ENCODE measurements at places on chromosomes 12 and 14.

- peak; percentile 92 for DNase-seq
Measured at GRCh38 chr12:92971859-92972524, 42.9 kb upstream of the EEA1 start.

DNA sequence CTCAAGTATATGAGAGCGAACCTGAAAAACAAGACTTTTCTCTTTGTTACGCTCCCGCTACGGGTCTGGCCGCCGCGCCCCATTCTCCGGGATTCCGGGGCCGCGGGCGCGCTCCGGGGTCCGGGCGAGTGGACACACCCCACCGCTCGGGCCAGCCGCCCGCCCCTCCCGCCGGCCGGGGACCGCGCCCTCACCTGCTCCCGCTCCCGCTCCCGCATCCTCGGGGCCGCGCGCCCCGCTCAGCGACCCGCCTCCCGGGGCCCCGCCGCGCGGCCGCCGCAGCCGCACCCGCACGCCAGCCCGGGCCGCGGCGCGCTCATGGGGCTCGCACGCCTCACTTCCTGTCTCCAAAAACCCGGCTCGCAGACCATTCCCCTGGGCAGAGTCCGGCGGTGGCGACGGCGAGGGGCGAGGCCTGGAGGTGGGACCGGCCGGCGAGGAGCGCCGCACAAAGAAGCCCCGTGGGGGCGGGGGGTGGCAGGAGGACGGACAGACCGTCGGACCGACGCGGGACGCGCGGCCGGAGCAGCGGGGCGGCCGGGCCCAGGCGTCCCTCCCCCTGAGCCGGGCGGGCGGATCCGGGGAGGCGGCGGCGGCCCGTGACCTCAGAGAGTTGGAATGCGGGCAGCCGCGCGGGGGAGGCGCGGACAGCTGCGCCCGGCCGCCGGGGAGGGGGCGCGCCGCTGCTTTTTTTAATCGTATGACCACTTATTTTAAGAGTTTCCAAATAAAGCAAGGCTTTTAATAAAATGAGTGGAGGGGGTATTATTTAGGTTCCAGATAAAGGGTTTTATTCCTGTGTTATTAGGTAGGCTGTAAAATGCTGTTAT, at the start of gene PTPN21:
Gene PTPN21 (minus strand): TSS at position 551 of the 830 bp plus-strand sequence. CDS start 4,590 bp downstream, outside the sequence.
- DNase-seq = peak; percentile 91

- DNase-seq = no peak
Measured at GRCh38 chr12:119440803-119441360, 106.4 kb downstream of the CCDC60 start.

DNA sequence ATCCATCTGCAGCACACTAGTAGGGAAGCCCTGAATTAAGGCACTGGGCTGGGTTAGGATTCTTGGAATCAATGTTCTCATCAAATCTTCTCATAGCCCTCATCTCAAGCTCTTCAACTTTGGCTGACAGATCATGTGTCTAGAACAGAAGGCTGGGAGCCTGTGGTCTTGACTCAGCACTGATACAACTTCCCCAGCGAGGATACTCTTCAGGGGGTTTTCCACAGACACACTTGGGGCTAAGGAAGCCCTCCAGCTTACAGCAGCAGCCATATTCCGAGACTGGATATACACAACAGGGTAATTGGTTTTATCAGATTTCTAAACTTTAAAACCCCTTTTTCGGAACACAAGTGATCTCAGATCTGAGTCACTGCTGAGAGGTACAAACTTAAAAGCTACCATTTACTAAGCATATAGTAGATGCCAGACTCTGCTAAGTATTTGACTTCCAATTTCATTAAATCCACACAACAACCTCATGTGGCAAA, 3.5 kb downstream of the FMNL3 start:
- peak; percentile 65 for DNase-seq

DNA sequence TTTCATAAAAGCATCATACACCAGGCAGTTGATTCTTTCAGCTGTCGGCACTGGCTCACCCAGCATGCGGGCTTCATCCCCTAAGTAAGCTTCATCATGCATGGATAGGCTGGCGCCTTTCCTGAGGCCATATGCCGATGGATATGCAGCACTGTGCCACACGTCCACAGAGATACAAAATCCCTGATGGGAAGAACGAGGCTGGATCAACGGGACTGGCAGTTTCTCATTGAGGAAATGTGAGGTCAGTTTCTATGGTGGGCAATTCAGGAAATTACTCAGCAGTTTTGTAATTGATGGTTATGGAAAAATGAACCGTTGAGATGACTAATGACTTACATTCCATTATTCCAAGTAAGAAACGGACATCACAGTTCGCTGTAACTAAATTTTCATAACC, 453.8 kb downstream of the TMEM121 start:
- DNase-seq = no peak

DNA sequence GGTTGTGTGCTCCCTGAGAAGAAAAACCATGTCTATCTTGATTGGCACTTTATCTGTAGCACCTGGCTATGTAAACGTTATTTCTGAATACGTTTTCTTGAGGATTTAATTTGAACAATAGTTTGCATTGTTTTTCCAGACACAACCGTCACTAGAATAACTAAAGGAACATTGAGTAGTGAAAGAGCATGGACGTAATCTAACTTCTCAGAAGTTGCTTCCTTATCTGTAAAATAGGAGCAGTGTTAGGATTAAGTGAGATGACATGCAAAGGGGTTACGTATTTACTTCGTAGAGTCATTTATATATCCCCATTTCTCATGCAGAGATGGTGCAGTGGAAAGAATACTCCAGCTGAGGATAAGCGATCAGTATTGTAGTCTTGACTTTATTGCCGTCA, 8.1 kb downstream of the AEBP2 start:
- DNase-seq = no peak

- peak; percentile 23 for DNase-seq
Measured at GRCh38 chr14:21917699-21918436, 244.2 kb upstream of the OR4E1 start.

DNA sequence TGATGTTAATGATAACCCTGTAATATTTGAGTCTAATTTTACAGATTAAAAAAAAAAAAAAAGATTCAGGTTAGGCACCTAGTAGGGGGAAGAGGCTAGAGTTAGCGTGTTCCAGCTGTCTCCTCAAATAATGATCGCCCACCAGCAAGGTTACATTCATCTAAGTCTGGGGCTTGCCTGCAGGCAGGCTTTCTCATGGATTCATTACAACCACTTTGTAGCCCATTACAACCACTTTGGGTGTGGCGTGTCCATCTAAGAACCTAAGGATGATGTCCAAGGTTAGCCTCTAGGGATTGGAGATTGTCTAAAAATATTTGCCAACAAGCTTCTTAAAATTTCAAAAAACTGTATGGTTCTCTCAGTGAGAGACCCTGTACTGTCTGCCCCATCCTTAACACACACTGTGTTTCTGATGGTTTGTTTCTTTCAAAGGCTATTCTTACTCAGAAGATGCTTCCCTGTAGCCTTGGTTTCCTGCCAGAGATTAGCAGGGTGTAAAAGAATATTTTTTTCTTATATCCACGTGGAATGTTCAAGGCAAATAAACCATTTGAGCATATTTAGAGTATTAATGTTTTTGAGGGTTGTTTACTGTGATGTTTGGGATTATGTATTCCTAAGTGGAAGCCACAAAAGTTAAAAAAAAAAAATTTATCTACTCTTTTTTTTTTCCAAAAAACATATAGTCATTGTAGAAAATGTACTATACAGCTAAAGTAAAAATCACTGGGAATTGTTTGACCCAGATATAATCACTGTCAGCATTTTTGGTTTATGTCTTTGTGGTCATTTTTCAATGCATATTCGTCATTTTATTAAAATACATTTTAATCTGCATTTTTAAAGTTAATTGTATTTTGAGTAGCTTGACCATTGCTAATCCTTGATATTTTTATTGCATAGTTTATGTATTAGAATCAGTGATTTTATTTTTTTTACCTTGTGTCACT, 1.7 kb downstream of the DYNC1H1 start:
- DNase-seq = no peak

- no peak for DNase-seq
Measured at GRCh38 chr12:87283886-87284285, 745.3 kb downstream of the C12orf50 start.

All from foreskin fibroblast (primary cell).